ENCODE measurements at places on chromosomes 2 and 18. TPM values are rescaled to one million over a fixed set of nuclear protein-coding genes. Genes with fewer than 3 reads are reported as not detected.

GRCh38 chr2:48146552-48146951, 240.3 kb upstream of the FBXO11 start:
- H3K4me1 ChIP-seq, result peaks cover 15% of the 10 kb centered on the region
- no peak for DNase-seq
- no peak overlapping the region for H3K4me3 ChIP-seq
- H3K27me3 ChIP-seq, result peaks cover 8% of the 10 kb centered on the region
- no peak overlapping the region for H3K27ac ChIP-seq

GRCh38 chr2:99520813-99521212, 31.0 kb upstream of the REV1 start:
- H3K4me1 ChIP-seq, result no peaks in the 10 kb centered on the region
- H3K27me3 ChIP-seq, result peaks cover 1% of the 10 kb centered on the region
- H3K36me3 ChIP-seq, result no peaks in the 10 kb centered on the region
- no peak overlapping the region for H3K27ac ChIP-seq
- no peak overlapping the region for H3K4me3 ChIP-seq

DNA sequence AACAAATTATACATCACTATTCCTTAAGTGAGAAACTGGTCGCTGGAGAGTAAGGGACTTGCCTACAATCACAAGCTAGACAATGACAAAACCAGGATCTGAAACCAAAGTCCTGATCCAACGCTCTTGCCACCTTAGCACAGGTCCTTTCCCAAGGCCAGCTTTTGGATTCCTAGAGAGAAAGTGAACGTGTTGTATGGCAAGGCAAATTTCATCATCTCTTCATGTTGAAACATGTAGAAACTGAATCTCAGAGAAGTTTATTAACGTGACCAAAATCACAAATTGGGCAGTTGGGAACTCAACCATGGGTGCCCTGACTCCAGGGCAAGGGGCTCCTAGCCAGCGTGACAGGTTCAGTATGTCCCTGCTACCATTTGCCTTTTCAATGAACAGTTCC, 118.2 kb downstream of the VWC2L start:
- H3K27me3 ChIP-seq, result no peaks in the 10 kb centered on the region
- no peak for DNase-seq
- no peak overlapping the region for H3K4me3 ChIP-seq
- no peaks in the 10 kb centered on the region for H3K4me1 ChIP-seq
- H3K27ac ChIP-seq, result no peak overlapping the region

GRCh38 chr2:11488809-11489208, 22.8 kb upstream of the E2F6 start:
- no peaks in the 10 kb centered on the region for H3K4me1 ChIP-seq
- peaks cover 20% of the 10 kb centered on the region for H3K27me3 ChIP-seq
- no peaks in the 10 kb centered on the region for H3K36me3 ChIP-seq
- H3K4me3 ChIP-seq, result no peak overlapping the region
- no peak for DNase-seq

DNA sequence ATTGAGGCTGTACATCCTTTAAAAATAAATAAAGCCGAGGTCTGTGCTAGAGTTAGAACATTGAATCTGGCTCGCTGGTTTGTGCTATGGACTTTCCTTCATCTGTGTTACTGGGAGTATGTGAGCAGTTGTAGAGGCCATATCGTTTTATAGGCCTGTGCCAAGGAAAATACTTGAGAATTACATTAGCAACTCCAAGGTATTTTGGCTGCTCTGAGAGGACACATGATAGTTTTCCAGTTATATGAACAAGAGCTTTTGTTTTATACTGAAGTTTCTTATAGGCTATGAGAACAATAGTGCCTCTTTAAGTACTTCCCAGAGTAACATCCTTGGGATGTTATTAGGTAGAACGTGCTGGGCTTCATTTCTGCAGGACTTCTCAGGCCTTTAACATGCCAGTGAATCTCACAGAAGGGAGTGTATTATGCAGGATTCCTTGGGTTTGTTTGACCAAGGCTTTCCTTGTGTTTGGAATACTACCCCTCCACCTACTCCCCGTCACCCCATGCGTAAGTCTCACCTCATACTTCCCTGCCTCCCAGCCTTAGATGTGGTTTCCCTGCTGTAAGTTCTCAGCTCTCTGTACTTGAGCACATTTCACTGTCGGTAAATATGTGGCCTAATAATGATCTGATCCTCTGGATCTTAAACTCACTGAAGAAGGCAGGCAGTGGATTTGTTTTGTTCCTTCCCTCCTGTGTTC, 21.0 kb downstream of the TCF7L1 start:
- H3K36me3 ChIP-seq, result no peaks in the 10 kb centered on the region
- no peak for DNase-seq
- H3K4me1 ChIP-seq, result no peaks in the 10 kb centered on the region
- H3K27me3 ChIP-seq, result peaks cover 9% of the 10 kb centered on the region
- no peak overlapping the region for H3K27ac ChIP-seq

GRCh38 chr2:238235331-238235732, 4.5 kb downstream of the HES6 start:
- H3K27me3 ChIP-seq, result peaks cover 62% of the 10 kb centered on the region
- H3K4me3 ChIP-seq, result peak overlapping the region; percentile 66
- H3K27ac ChIP-seq, result no peak overlapping the region

DNA sequence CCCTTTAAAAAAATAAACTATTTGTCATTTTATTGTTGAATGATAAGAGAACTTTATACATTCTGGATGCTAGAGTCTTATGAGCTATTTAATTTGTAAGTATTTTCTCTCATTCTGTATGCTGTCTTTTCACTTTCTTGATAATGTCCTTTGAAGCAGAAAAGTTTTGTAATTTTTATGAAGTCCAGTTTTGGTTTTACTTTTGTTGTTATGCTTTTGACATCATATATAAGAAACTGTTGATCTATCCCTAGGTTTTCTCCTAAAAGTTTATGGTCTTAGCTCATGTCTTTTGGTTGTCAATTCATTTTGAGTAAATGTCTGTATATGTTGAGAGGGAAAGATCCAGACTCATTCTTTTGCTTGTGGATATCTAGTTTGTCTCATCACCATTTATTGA, 52.5 kb downstream of the TMEM247 start:
- DNase-seq, result no peak
- peaks cover 4% of the 10 kb centered on the region for H3K36me3 ChIP-seq
- H3K4me1 ChIP-seq, result peaks cover 21% of the 10 kb centered on the region
- no peak overlapping the region for H3K27ac ChIP-seq
- no peak overlapping the region for H3K4me3 ChIP-seq
- H3K27me3 ChIP-seq, result no peaks in the 10 kb centered on the region

GRCh38 chr2:230909841-230910545, 15.0 kb downstream of the GPR55 start:
- H3K4me3 ChIP-seq, result no peak overlapping the region
- H3K36me3 ChIP-seq, result no peaks in the 10 kb centered on the region
- peaks cover 62% of the 10 kb centered on the region for H3K27me3 ChIP-seq
- no peak overlapping the region for H3K27ac ChIP-seq
- H3K4me1 ChIP-seq, result peaks cover 43% of the 10 kb centered on the region

GRCh38 chr2:237497009-237497837, 10.2 kb downstream of the MLPH start:
- peaks cover 8% of the 10 kb centered on the region for H3K4me1 ChIP-seq
- H3K4me3 ChIP-seq, result no peak overlapping the region
- no peak overlapping the region for H3K27ac ChIP-seq

DNA sequence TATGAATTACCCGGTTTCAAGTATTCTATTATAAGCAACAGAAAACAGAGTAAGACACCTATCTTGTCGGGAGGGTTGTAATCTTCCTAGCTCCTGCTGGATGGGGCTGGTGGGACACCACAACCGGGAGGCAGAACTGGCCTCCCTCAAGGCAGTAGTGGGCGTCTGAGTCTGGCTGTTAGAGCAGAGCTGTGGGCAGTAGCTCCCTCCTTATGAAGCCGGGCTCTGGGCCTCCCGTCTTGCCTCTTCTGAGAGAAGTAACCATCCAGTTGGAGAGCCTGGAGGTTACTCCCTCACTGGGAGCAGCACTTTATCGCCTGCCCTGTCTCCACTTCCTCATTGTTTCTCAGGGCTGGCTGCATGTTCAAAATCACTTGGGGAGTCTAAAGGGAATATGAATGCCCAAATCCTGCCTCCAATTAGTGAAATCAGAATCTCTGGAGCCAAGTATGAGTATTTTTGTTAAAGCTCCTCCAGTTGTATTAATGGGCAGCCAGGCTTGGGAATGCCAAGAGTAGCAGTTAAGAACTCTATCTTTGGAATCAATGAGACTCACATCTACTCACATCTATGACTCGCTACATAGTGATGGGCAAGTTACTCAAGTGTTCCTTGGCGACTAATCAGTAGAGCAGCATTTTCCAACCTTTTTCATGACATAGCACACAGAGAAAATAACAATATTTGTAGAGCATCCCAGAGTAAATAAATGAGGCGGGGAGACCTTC, 27.3 kb upstream of the NRP2 start:
- peaks cover 9% of the 10 kb centered on the region for H3K4me1 ChIP-seq
- no peak for DNase-seq
- peaks cover 5% of the 10 kb centered on the region for H3K27me3 ChIP-seq
- no peaks in the 10 kb centered on the region for H3K36me3 ChIP-seq

GRCh38 chr2:73933194-73933593, 6.5 kb downstream of the DGUOK start:
- no peak for DNase-seq
- no peaks in the 10 kb centered on the region for H3K27me3 ChIP-seq
- H3K27ac ChIP-seq, result peak overlapping the region; percentile 61

- peaks cover 21% of the 10 kb centered on the region for H3K4me1 ChIP-seq
- no peaks in the 10 kb centered on the region for H3K36me3 ChIP-seq
- DNase-seq, result no peak
- no peak overlapping the region for H3K4me3 ChIP-seq
- peak overlapping the region; percentile 42 for H3K27ac ChIP-seq
- H3K27me3 ChIP-seq, result no peaks in the 10 kb centered on the region
Observed at GRCh38 chr18:13446610-13447461, 228.3 kb downstream of the LDLRAD4 start.

DNA sequence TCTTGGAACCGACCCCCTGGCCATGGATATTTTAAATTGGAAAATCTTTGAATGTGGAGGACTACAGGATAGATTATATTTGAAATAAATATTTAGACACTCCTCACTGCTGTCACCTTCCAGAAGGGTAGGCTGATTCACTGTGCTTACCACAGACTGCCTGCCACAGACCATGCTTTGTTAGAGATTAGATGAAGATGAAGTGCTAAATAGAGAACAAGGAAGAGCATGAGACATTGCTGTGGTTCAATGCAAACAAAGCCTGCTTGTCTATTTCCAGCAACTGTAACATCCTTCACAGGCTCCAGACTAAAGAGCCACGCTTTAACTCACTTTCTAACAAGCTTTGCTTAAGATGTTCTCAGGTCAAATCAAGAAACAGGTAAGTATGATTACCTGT, 81.0 kb upstream of the TMEM17 start:
- H3K36me3 ChIP-seq, result no peaks in the 10 kb centered on the region
- no peaks in the 10 kb centered on the region for H3K27me3 ChIP-seq
- no peak for DNase-seq
- H3K4me3 ChIP-seq, result no peak overlapping the region
- no peaks in the 10 kb centered on the region for H3K4me1 ChIP-seq

- peaks cover 9% of the 10 kb centered on the region for H3K36me3 ChIP-seq
- H3K27me3 ChIP-seq, result peaks cover 7% of the 10 kb centered on the region
- peak overlapping the region; percentile 86 for H3K27ac ChIP-seq
- H3K4me3 ChIP-seq, result peak overlapping the region; percentile 80
- DNase-seq, result peak; percentile 54
Observed at GRCh38 chr2:64228126-64228678, 84.0 kb upstream of the PELI1 start.

DNA sequence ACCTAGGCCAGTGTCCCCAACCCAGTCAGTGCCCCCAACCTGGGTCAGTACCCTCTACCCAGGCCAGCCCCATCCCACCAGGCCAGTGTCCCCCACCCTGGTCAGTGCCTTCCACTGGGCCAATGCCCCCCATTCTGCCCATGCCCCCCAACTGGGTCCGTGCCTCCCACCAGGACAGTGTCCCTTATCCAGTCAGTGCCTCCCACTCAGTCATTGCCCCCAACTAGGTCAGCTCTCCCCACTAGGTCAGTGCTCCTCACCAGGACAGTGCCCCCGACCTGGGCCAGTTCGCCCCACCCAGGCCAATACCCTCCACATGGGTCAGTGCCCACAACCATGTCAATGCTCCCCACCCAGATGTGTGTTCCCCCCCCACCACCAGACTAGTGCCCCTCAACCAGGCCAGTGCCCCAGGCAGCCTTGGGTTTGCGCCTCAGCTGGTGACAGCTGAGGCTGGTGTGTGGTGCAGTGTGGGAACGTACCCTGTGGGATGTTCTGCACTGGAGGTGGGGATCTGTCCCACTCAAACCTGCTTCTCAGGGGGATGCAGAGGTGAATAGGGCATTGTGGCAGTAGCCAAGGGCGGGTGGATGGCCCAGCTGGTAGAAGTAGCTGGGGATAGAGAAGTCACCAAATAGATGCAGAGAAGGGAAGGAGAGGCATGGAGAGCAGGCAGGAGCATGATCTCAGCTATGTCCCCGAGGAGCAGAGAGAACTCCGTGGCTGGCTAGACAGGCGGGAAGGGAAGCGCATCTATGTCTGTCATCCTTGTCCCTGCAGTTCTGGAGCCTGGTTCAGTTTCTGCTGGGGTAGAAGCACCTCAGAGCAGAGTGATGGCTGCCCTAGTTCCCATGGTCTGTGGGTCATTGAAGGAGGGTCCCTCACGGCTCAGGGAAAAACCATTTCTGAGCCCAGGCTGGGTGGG, 168.8 kb downstream of the SH3RF3 start:
- H3K27me3 ChIP-seq, result no peaks in the 10 kb centered on the region
- no peak overlapping the region for H3K4me3 ChIP-seq
- no peaks in the 10 kb centered on the region for H3K36me3 ChIP-seq
- no peak for DNase-seq
- H3K4me1 ChIP-seq, result no peaks in the 10 kb centered on the region

GRCh38 chr2:167752734-167753133, 494.7 kb downstream of the STK39 start:
- no peak overlapping the region for H3K27ac ChIP-seq
- no peak for DNase-seq
- no peaks in the 10 kb centered on the region for H3K4me1 ChIP-seq
- no peaks in the 10 kb centered on the region for H3K36me3 ChIP-seq

GRCh38 chr18:26071725-26072124, 18.7 kb downstream of the SS18 start:
- no peak overlapping the region for H3K4me3 ChIP-seq
- no peak overlapping the region for H3K27ac ChIP-seq
- no peaks in the 10 kb centered on the region for H3K27me3 ChIP-seq
- DNase-seq, result no peak
- H3K36me3 ChIP-seq, result peaks cover 48% of the 10 kb centered on the region

DNA sequence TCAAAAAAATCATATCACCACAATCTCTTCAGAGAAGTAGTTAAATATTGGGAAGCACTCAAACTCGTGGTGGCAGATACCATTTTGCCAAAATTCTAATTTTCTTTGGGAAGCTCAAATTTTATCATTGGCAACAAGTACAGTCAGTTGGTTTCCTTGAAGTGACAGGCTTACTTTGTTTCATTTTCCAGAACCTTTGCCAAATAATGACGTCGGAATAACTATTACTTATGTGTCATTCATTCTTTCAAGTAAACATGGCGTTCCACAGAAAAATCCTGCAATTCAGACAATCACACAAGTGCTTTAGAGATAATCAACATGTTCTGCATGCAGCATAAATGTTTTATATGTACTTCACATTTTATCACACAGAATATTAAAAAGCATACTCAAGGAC, 5.4 kb downstream of the TTLL4 start:
- no peaks in the 10 kb centered on the region for H3K27me3 ChIP-seq
- H3K4me1 ChIP-seq, result peaks cover 32% of the 10 kb centered on the region
- no peak overlapping the region for H3K27ac ChIP-seq
- DNase-seq, result no peak
- H3K36me3 ChIP-seq, result peaks cover 19% of the 10 kb centered on the region
- H3K4me3 ChIP-seq, result no peak overlapping the region

Gene ELOA2
- not detected for total RNA-seq

Gene LHCGR
- total RNA-seq, result not detected

Gene LYG1
- total RNA-seq, result 1.5 TPM

Gene UGT1A10
- total RNA-seq, result not detected

Gene SIGLEC15
- not detected for total RNA-seq

Gene GLI2
- 0.32 TPM for total RNA-seq

Gene NEURL3
- total RNA-seq, result 0.75 TPM

Gene RAB17
- total RNA-seq, result not detected

Gene EXOC6B
- total RNA-seq, result 6.8 TPM

Gene CD8B2
- 0.54 TPM for total RNA-seq

Gene PDCD1
- total RNA-seq, result 69.1 TPM
